ENCODE measurements at places on chromosomes 2 and 18.

- no peak for DNase-seq
These were observed 17.7 kb downstream of the FHL2 start for GRCh38 chr2:105381101-105381668.

GRCh38 chr2:120289221-120289906 lies 36.7 kb downstream of the RALB start:
- DNase-seq, result peak; percentile 54

DNA sequence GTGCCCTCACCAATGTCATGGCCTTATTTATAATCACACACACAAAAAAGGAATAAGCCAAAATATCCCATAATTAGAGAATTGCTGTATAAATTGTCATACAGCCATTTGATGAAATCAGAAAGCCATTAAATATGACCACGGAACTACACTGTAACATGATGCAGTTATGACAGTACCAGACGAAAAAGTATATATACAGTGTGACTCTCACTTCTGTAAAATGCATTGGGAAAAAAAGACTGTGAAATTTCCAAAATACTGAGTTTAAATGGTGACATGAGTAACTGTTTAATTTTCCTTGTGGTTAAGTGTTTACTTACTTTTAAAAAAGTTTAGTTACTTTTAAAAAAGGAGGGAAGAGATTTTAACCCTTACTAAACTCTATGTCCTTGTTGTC lies 25.4 kb downstream of the UXS1 start:
- DNase-seq, result no peak

- no peak for DNase-seq
These were observed 71.1 kb downstream of the EXOC6B start for GRCh38 chr2:72754628-72755320.

DNA sequence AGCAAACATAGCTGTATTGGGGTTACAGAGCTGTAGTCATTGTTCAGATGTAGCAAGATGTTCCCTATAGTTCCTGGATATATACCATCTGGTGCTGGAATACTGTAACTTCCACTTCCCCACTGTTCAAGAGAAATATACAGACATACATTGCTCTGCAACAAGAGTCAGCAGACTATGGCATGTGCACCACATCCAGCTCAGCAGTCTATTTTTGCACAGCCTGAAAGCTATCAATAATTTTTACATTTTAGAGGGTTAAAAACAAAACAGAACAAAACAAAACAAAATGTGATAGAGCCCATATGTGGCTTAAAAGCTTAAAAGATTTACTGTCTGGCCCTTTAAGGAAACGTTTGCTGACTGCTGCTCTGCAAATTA lies 31.8 kb upstream of the VIT start:
- DNase-seq, result no peak

DNA sequence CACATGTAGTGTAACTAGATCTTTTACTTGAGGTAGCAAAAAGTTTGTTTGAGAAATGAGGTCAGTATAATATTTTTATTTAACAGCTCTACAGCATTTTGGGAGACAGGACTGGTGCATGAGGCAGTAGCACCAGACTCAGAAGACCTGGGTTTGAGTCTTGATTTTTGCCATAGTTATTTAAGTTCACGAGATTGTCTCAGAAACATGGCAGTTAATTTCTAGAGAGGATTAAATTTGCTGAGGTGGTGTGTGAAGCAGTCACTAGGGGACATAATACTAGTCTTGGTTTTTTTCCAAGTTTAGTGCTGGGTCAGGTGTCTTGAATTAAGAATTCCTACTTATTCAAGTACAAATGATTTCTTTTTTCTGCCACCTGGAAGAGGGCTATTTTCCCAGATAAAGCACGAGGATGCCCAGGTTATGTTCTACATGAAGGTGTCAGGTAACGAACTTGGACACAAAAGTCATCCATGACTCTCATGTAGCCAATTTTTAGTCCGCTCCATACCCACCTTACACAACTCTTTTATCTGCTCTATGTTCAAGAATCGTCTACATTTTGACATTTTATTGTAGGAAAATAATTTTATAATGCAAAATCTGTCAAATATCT lies 1.4 kb downstream of the MARCHF7 start:
- DNase-seq, result peak; percentile 41

Measured in LHCN-M2 (cell line).